ENCODE measurements at places on chromosomes 4 and X.

GRCh38 chrX:148416142-148416541 lies 84.3 kb upstream of the AFF2 start:
- DNase-seq: peak; percentile 59

- peak; percentile 35 for DNase-seq
Measured at GRCh38 chr4:109977854-109978501, 65.3 kb downstream of the EGF start.

DNA sequence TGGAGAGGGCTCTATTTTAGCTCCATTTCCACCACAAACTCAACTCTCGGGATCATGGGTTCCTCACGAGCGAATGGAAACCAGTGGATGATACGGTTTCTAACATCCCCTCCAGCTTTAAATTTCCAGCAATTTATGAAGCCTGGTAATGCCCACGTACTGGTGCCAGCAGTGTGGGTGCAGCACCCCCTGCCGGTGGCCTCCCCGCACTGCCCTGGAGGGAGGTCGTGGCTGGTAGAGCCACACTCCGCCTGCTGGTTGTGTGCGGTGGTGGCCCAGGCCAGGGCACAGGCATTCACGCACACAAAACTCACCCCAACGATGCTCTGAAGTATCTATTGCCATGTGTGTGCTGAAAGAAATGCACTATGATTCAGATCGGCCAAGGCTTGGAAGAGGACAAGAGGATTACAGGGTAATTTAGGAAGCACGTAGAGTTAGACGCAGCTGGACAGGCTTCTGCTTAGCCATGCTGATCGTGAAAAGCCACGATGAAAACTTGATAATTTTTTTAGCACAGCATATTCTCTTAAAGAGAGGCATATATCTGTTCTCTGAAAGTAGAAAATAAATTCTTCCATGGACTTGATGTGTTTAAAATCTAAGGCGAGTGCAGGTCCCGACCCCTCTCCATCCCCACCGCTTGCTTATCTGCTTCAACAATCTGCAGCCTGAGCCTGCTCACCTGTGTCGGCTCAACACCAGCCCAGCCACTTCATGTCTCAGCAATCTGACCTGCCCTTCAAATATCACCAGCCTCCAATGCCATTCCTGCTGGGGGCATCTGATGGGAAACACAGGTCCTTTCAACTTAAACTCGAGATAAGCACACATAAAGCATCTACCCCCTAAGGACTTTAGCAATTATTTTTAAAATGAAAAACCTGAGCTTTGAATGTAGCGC lies 59.1 kb downstream of the SCD5 start:
- DNase-seq: peak; percentile 33

DNA sequence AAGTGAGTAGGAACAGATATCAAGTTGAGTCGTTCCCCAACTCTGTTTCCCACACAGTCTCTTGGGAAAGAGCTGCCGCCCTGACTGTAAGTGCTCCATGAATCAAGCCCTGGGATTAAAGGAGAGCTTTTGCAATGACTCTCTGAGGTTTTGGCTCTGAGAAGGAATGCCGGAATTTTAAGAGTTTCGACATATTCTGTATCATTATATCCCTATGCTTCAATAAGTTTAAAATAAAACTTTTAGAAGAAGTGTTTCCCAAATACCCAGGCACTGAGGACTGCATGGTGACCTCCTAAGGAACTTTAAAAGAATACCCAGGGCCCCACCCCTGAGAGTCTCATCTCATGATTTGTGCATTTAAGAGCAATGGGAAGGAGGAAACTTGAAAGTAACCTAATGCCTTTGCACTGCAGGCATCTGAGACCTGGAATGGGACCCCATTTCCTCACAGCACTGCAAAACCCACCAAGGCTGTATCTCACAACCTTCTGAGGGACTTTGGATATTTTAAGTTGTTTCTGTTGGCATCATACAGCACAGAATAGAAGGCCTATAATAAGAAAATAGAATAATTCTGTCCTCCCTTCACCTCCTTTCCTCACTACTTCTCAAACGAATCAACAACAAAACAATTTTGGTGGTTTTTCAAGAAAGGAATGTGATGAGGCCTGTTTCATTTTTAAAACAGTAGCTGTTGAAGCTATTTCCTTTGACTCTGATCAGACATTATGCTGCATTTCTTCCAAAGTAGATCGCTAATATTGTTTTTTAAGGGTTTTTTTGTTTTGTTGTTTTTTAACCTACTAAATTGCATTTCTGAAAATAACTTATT lies 121.2 kb downstream of the GASK1B start:
- DNase-seq: no peak

DNA sequence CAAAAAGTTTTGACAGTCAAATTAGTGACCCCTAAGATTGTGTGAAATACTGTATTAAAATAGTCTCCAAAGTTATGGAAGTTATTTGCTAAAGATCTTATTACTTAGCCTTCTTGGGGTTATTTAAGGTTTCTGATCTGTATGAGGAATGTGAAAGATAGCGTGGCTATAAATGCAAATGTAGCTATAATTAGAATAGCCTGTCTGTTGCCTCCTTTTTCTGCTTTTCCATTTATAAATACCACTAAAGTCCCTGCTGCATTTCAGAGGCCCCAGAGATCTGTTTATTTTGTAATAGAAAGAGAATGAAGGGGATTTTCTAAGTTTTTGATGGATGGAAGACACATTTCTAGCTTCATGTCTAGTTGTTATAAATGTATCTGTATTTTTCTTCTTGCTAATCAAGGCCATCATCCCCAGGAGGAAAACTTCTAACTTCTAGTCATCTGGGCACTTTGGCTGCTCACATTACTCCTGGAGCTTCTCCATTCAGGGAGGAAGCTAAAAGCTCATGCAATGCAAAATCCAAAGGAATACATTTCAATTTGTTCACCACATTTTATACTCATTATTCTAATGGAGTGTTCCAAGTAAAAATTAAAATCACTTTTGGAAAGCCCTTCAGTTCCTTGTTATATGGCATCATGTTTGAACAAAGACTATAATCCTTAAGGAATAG lies 73.9 kb downstream of the INTS12 start:
- DNase-seq: no peak

- no peak for DNase-seq
Measured at GRCh38 chr4:165927815-165928214, 54.8 kb downstream of the TLL1 start.

DNA sequence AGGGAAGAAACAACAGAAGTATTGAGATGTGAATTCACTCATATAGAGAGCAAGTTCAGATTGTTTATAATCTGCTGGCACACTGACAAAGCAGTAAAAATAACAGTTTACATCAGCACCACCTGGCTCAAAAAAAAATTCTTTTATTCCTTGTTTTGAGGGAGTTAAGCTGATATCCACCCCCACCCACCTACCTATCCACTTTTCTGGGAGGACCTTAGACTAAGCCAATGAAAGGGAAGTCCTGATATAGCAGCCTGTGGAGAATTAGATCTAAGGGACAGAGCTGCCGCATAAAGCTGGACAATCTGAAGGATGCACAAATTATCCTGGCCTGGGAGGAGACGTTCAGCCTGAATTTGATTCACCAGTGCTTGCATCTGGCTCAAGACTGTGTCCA lies 264.5 kb downstream of the RCHY1 start:
- no peak for DNase-seq

- no peak for DNase-seq
Measured at GRCh38 chrX:49934729-49935128, 12.3 kb downstream of the CLCN5 start.

- no peak for DNase-seq
Measured at GRCh38 chrX:23482561-23482960, 147.9 kb downstream of the PTCHD1 start.

DNA sequence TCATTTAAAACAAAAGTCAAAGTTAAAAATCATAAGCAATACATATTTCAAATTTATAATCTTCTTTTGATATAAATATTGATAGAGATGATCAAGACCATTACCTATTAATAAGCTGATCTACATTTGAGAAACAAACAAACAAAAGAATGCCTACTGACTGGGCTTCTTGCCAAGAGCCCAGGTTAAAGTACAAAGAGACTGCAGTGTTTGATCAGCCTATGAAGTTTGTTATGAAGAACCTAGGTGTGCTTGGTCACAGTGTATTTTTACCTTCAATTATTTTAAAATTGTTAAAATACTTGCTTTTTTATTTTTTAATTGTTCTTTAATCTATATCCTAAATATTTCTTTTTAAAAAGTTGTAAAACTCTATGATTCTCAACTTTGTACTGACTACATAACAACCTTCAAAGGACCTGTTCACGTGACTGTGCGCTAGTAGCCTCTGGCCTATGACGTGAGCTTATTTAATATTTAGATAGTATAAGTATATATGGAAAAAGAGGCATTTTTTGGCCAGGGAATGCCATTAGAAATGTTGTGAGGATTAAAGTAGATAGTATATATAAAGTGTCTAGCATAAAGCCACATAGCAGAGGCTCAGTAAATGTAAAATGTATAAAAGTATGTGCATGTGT lies 11.4 kb upstream of the SLC39A8 start:
- DNase-seq: no peak

DNA sequence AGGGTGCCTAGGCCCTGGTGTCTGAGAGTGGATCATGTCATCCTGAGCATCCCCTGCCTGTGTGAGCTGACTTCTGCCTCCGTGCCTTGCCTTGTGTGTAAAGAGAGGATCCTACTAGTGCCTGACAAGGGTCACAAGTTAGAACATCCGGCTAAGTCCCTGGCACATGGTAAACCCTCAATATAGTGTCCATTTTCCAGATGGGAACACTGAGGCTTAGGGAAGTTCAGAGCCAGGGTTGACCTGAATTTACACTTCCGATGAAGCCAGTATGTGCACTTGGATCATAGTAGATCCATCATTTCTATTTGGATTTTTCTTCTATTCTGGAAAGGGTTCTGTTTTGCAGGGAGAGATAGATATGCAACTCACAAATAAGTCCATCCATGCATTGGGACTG lies 12.5 kb upstream of the PSAPL1 start:
- DNase-seq: no peak

DNA sequence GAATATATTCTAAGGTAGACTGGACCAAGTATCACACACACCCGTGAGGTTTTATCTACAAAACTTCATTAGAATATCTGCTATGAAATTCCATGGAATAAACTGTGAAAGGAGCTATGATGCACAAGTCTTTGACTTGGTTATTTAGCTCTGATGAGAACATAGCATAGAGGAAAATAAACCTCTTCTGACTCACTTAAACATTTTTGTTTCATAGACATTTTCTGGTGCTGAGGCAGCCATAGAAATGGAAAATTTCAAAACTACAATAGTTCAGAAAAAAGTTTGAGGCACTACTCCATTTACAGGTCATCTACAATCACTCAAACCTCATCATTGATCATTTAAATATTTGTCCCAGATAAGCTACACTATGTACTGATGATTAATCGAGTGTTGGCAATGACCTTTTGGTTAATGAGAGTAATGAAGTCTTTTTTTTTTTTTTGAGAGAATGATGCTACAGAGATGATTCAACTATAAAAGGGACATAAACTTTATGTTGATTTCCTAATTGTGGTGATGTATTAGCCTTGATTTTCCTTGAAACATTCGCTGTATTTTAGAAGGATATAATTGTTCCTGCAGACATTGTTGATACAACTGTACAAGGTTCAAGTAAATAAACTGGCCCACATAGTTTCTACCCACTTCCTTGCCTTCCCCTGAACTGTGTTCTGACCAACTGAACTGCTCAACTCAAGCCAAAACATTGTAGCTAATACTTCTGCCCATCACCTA lies 77.5 kb downstream of the AREG start:
- DNase-seq: no peak

GRCh38 chr4:38965866-38966265 lies 66.3 kb downstream of the TMEM156 start:
- no peak for DNase-seq

DNA sequence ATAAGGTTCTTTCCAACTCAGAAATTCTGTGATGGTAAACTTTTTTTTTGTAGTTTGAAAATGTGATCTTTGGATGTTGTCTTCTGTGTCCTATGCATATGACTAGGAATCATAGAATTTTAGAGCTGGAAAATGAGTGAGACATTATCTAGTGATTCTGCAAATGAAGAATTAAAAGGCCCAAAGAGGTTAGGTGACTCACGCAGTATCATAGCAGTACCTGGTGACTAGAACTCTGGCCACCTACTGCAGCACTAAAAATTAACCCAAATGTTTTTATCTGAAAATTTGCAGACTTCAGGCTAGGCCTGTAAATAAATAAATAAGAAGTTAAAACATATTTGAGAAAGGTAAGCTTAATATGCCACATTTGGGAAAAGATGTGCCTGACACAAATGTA lies 52.8 kb downstream of the NFKB1 start:
- no peak for DNase-seq

GRCh38 chr4:143352720-143353119 lies 16.0 kb downstream of the GAB1 start:
- no peak for DNase-seq

DNA sequence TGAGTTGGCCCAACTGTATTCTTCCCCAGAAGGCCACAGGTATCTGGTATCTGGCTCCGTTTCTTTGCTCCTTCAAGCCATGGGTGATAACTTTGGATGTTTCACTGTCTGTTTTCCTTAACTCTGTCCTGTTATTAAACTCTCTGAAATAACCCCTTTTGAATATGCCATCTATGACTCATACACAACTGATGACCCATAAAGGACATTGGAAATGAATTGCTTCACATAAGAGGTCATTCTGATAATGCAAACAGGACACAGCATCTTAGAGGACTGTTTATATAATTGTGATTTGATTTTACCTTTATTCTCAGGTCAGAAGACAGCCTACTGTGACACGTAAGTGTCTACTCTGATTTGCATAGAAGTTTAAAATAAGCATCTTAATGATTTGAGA lies 227.7 kb downstream of the VEGFC start:
- no peak for DNase-seq

DNA sequence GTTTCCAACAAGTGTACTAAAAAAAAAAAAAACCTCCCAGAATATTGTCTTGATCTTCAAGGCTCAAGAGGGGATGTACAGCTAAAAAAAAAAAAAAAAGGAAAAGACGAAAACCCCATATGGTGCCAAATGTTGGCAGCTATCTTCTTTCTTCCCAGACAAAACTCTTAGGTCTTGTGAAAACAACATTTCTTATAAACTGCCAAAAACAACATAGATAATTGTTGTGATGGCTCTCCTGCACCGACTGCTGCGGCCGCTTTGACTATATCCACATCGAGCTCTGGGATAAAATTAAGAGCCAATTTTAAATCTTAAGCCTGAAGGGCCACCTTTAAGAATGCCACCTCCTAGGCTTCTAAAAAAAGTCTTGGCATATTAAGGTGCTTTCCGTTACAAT lies 23.5 kb downstream of the PDGFC start:
- DNase-seq: no peak
